ENCODE measurements at places on chromosomes 3 and 15.
A peak's percentile ranks its signal among the peaks of the same experiment; 100 is the strongest.

DNA sequence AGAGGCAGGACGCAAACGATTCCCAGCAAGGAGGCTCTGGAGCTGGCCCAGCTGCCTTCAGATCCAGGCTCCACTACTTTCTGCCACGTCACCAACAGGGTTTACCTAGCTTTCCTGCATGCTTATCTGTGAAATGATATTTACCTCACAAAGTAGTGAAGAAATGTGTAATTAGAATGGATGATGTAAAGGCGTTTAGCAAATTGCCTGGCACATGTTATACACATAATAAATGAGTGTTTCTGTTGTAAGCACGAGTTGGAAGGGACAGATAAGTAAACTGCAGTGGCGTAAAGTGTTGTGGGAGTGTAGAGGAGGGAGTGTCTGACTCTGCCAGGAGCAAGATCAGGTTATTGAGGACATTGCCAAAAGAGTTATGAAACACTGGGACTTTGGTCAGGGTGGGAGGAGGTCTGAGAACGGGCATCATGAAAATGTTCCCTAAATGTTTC is 3.5 kb upstream of the CHAC1 start:
- DNase-seq = no peak

- no peak for DNase-seq
Observed at GRCh38 chr3:58021072-58021959, 13.1 kb downstream of the FLNB start.

DNA sequence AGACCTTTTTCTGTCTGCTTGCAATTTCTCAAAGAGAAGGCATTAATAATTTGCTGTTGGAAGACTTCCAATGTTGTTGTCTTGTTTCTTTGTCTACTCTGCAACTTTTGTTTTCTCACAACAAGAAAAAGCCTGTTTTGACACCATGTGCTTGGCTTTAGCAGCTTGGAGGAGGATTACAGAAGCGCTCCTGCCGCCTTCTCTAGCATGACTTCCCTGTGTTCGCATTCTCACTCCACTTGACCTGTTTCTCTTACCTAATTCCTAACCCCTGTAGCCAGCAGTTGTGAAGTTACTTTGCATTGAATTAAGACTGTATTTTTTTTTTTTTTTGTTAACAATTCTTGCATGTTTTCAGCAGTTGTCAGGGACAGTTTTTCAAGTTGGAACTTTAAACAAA is 235.3 kb upstream of the GOLIM4 start:
- DNase-seq = no peak

DNA sequence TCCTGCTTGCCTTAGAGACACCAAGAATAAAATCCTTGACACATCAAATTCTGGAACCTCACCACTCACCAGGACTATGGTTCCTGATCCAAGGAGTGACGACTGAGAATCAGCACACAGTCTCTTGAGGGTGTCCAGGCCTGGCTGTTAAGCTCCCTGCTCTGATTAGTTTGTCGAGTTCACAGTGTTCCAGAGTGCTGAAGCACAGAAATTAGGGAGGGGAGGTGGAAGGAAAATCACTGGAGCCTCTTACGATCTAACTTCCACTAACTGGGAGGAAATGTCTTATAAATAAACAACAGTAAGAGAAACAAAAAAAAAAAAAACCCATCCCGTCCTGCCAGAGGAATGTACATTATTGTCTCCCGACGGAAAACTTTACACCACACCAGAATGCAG is 330.2 kb downstream of the TIGIT start:
- DNase-seq = no peak

DNA sequence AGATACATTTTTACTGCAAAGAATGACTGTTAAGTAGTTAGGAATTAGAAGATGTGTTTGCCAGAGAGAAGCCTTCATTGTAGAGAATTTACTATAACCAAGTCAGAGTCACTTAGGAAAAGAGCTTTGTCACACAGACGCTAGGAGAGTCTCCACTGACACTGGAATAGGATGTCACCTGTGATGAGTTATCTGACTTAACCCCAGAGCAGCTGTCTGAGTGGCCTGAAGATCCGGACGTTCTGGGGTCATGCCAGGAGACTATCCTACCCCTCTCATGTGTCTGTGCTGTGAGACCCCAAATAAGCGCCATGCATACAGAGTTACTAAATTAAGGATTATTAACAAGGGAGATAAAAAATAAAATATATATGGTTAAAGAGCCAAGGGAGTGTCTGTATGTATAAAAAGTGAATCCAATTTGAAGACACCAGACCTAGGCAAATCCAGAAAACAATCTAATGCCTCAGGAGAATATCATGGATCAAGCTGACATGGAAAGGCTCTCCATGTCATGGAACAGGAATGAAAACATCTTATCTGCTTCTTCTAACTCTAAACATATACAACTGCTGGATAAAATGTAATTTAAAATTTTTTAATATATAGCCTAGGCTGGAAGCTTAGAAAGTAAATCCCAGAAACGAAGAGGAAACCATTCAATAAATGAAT is 43.5 kb downstream of the ITGB5 start:
- DNase-seq = no peak

- no peak for DNase-seq
Observed at GRCh38 chr3:124221422-124221821, 229.5 kb upstream of the ROPN1 start.

DNA sequence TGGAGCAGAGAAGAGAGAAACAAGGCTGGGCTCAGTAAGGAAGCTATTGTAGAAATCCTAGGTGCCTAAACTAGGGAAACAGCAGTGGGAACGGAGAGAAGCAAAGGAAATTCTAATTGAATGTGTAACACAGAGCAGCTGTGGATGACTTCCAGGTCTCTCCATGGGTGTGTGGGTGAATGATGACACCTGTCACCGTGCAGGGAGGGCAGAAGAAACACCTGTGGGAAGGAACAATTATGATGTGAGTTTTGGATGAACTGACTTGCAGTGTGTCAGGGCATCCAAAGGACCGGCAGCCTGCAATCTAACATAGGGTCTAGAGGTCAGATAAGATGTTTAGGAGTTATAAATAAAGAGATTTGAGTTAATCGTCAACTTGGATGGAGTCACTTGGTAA is 144.2 kb downstream of the RYR3 start:
- no peak for DNase-seq

- DNase-seq = no peak
Observed at GRCh38 chr15:33114374-33114717, 80.2 kb downstream of the FMN1 start.

GRCh38 chr3:107684431-107684925 is 161.7 kb downstream of the BBX start:
- no peak for DNase-seq

GRCh38 chr3:143658861-143659260 is 189.4 kb downstream of the SLC9A9 start:
- DNase-seq = no peak

DNA sequence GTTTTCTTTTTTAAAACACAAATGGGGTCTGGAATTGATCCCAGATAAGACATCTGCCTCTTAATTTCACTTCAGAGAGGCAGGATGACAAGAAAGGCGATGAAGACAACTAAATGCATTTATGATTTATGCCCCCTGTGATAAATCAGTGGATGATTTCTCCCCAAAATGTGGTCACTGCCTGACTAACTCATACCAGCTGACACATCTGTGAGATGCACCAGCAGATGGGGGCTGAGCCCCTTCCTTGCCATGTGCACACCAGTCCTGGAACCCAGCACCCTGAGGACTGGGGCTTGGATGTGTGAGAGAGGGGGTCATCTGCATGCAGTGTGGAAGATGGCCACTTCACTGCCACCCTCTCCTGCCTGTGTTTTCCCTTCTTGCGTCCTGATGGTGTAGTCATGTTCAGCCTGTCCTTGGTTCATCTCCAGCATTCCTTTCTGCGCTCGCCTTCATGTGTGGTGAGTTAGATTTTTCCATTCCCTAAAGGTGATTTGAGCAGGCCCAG is 264.3 kb downstream of the LRTM1 start:
- no peak for DNase-seq

GRCh38 chr15:34359416-34359815 is 7.6 kb downstream of the LPCAT4 start:
- DNase-seq = no peak

DNA sequence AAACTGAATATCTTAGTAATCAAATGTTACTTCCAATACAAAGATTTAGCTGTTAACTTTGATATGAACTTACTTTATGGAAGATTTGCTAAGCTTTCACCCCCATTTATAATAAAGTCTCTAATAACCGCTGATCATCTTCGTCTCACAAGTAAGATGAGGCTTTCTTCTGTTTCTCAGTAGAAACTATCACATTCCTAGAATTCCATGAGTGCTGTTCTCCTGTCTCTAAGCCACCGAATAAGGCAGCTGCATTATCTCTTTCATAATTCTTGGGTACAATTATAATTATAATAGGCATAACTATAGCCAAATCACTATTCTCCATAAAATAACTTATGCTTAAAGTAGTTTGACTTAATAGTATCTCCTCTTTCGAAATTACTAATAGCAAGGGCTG is 18.3 kb upstream of the SETMAR start:
- no peak for DNase-seq

DNA sequence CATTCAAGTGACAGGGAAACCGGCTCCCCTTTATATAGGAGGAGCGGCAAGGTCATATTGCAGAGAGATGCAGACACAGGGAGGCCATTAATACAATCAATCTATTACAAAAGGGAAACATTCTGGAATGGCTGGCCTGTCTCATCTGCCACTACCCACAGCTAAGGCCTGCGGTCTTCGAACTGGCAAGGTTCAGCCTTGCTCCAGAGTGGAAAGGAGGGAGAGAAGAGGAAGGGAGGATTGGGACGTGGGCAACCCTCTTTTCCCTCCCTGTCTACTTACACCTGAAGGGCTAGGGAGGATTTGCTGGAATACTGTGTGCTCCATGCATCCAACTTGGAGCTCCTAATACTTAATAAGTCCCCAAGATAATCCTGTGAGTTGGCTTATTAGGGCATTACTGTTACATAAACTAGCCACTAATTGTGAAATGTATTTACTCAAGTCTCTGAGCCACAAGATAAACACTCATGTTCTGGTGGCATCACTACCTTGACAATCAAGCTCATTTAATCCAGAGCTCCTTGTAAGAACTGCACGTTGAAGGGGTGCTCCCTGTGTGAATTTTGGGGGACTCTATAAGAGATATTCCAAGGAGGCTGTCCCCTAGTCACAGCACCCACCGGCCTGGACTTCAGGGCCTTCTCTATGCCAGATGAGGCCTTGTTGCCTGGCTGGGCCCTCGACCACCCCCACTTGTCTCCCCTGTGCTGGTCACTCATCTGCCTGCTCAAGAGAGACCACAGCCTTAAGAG is 19.7 kb upstream of the CCDC174 start:
- no peak for DNase-seq

GRCh38 chr15:98441599-98441998 is 206.7 kb upstream of the IGF1R start:
- no peak for DNase-seq

GRCh38 chr15:97903971-97904572 is 56.4 kb upstream of the ARRDC4 start:
- peak; percentile 6 for DNase-seq

- DNase-seq = no peak
Observed at GRCh38 chr15:71294911-71295602, 179.8 kb downstream of the THSD4 start.

DNA sequence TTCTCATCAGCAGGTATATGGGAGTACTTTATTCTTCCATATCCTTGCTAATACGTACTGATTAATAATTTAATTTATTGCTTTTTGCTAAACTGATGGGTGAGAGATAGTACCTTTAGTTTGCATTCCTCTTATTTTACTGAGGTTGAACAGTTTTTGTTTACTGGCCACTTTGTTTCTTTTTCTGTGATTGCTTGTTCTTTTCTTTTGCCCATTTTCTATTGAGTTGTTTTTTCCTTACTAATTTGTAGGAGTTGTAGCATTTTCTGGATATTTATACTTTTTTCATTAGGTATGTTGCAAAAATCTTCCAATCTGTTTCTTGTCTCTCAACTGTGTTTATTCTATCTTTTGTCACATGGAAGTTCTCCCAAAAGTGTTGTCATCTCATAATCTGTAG is 4.8 kb downstream of the PDCD6IP start:
- DNase-seq = no peak

GRCh38 chr3:42751609-42752008 is 21.4 kb downstream of the CCDC13 start:
- DNase-seq = no peak

- DNase-seq = no peak
Observed at GRCh38 chr3:27219127-27219845, 149.9 kb downstream of the NEK10 start.

DNA sequence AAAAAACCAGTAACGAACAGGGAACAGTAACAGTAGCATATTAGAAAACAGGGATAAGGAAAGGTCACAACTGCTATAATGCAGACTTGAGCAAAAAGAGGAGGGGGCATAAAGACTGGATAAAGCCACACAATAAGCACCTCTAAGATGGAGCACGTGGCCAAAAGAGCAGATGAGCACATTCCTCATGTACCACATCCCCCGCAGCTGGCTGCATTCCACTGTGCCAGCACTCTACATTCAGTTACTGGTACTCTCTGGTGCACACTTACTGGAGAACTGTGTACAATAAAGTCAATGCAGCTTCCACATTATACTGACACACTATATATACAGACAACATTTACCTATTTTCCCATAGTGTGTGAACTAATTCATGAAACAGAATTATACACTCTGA is 64.7 kb downstream of the UBE3A start:
- no peak for DNase-seq

DNA sequence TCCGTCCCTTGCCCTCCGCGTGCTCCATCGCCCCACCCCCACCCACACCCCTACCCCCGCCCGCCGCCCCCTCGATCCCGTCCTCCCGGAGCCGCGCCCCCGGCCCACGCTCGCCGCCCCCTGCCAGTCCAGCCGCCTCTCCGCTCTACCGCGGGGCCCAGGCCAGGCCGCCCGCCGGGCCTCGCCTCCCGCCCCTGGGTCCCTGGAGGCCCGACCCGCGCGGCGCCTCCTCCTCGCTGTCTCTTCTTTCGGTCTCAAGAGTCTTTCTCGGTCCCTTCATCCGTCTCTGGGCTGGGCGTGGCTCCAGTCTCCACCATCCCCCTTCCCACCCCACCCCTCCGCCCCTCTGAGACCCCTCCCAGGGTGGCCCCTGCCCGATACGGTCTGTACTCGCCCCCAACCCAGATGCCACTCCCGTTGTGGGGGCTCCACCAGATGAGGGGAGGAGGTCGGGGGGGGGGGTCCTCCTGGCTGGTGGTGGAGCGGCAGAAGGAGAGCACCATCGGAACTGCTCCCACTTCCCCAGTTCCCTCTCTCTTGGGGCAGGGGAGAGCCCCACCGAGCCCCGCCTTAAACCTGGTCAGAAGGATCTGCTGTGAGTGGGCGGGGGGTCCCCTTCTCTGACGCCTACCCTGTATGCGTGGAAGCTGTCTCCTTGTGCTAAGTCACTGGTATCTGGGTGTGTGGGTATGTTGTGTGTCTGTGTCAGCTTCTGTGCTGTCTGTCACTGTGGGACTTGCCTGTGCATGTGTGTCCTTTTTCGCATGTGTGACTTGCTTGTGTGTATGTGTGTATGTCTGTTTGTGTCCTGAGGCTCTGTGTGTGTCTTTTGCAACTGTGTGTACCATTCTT is 1.0 kb downstream of the PRKCD start:
- DNase-seq = no peak
